ENCODE measurements at places on chromosomes 16 and 17. TPM values are rescaled to one million over a fixed set of nuclear protein-coding genes. Genes with fewer than 3 reads are reported as not detected.

RNF43 gene
- 10.3 TPM for total RNA-seq

MEOX1 gene
- total RNA-seq, result not detected

CETP gene
- not detected for total RNA-seq

EVPLL gene
- total RNA-seq, result 2.3 TPM

TMEM256 gene
- 26.6 TPM for total RNA-seq

HS3ST3A1 gene
- 0.07 TPM for total RNA-seq

STH gene
- not detected for total RNA-seq

PROCA1 gene
- under 0.01 TPM for total RNA-seq

RAB11FIP3 gene
- total RNA-seq, result 24.7 TPM

WDR45B gene
- 84.5 TPM for total RNA-seq

OR4D1 gene
- not detected for total RNA-seq

CD300A gene
- not detected for total RNA-seq

MRPL58 gene
- 20.9 TPM for total RNA-seq

CCL17 gene
- total RNA-seq, result not detected

FSCN2 gene
- 0.34 TPM for total RNA-seq

CCNF gene
- 3.1 TPM for total RNA-seq

HOXB4 gene
- total RNA-seq, result under 0.01 TPM

LHX1 gene
- total RNA-seq, result not detected

MYH2 gene
- not detected for total RNA-seq

All from nasal cavity respiratory epithelium epithelial cell of viscerocranial mucosa (primary cell).